ENCODE measurements at places on chromosomes 1 and 21.

DNA sequence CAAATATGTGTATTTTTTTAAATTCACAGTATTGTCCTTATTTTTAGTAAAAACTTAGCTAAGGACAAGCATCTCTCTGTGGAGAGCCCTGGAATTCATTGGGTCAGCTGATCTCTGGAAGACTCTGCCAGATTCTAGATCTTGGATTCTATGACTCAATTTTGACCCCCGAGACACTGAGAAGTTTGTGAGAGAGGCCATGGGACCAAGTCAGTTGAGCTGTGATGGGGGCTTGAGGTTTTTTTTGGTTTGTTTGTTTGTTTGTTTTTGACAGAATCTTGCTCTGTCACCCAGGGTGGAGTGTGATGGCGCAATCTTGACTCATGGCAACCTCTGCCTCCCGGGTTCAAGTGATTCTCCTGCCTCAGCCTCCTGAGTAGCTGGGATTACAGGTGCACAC lies 13.5 kb downstream of the SHISA4 start:
- no peak for DNase-seq

GRCh38 chr1:111895469-111895868 lies 94.0 kb downstream of the KCND3 start:
- DNase-seq: no peak

DNA sequence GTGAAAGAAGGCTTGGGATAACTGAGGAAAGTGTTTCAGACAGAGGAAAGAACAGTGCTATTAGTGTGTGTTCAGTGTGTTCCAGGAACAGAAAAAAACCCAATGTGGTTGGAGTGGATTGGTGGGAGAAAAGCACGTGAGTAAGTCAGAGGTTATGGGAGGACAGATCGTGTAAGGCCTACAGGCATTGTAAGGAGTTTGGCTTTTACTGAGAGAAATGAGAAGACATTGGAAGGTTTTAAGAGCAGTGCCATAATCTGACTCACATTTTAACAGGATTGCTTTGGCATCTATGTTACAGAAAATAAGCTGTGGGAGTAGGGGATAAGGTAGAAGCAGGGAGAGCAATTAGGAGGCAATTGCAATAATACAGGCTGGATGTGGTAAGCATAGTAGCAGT lies 4.8 kb downstream of the ARPC5 start:
- DNase-seq: no peak

DNA sequence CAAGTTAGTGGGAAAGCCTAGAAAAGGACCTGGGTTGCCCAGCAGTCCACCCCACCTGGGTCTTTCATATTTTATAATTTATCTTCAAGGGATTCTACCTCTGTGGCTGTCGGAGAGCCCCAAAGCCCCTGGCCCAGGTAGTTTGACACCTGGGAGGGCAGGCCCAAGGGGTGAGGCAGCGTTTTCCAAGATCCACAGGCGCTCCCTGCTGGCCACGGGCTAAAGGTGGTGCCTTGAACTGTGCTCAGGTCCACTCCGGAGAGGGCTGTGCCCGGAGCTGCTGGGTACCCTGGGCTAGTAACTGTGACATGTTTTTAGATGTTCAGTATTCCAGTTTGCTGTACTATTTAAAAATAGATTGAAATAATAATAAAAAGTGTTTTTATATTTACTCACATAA lies 37.2 kb upstream of the CRNN start:
- no peak for DNase-seq
